Brain pericyte (primary cell): ENCODE measurements at places on chromosomes 3 and 15.
A peak's percentile ranks its signal among the peaks of the same experiment; 100 is the strongest.

- no peak for DNase-seq
Observed at GRCh38 chr3:11757441-11757875, 89.2 kb downstream of the TAMM41 start.

DNA sequence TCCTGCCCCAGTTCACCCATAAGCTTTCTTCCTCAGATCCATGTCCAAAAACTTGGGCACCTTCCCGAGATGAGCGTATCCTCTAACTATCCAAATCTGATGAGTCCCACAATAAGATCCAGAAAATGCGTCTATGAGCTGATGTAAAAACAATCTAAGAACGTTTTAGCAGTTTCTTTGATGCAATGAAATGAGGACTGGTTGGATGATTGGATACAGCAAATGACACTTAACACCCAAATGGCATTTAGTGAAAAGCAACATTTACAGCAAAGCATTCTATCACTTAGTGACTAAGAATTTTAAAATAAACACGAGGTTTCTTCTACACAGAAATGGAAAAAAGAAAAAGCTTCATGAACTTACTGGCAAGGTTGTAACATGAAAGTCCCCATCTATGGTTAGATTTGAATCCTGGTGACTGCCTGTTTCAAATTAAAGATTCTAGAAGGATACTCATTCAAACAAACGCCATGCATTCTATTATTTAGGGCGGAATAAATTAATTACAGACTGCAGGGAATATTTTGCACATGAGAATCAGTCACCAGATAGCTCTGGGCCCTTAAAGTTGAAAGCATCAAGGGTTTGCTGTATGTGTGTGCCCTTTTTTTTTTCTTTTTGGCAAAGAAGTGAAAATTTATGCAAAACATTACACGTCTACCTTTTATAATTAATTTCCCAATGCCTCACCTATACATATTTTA lies 598.6 kb downstream of the FOXP1 start:
- DNase-seq = no peak

GRCh38 chr3:192890347-192891335 lies 27.0 kb downstream of the MB21D2 start:
- DNase-seq = no peak

DNA sequence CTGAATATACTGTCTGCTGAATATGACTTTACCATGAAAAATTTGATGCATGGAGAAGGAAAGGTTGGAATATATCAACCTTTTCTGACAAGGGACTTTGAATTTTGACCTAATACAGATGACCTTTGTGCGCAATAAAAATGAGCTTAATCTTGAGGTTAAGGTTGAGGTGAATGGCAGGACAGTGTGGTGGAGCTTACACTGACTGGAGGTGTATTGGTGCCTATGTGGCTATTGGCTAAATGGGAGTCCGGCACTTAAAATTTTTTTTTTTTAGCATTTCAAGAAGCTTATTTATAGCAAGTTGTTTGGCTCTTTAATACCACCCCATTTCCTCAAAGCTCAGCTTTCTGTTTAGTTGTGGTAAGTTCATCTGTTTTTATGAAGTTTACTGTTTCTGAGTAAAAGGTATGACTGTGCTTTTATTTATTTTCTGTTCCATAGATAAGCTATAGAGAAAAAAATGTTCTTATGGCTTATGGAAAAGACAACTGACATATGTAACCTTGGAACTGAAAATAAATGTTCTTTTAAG lies 15.2 kb downstream of the CDIN1 start:
- DNase-seq = no peak

DNA sequence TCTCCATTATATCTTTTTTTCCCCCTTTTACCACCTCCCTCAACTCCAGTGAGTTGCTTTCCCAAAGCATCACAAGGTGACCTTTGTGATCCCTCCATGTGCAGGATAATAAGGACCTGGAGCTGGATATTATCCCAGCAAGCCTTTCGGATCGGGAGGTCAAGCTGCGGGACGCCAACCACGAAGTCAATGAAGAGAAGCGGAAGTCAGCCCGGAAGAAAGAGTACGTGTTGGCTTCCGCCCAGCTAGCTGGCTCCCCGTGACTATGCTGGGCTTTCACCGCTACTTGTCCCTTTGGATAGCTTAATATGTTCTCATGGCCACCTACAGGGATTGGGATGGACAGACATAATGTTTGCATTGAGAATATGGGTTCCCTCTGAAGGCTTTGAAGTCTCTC lies 273.7 kb upstream of the UMPS start:
- peak; percentile 30 for DNase-seq

DNA sequence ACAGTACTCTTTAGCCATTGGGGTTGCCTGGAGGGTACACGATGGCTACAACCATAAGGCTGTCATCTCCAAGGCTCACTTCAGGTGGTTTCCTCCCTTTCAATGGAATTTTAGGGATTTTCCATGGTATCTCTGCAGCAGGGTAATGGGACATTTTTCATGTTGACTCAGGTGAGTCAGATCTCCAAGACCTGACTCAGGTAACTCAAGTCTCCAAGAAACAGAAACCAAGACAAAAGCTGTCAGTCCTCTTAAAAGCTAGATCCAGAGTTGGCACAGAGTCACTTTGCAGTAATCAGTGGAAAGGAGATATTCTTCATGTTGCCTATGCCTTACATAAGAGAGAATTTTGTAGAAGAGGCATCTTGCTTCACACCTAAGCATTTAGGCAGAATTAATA lies 375.8 kb upstream of the ARPP21 start:
- DNase-seq = no peak

- DNase-seq = no peak
Observed at GRCh38 chr3:38297947-38298711, 16.0 kb downstream of the SLC22A14 start.

GRCh38 chr3:102141096-102141927 lies 292.0 kb downstream of the NFKBIZ start:
- no peak for DNase-seq

DNA sequence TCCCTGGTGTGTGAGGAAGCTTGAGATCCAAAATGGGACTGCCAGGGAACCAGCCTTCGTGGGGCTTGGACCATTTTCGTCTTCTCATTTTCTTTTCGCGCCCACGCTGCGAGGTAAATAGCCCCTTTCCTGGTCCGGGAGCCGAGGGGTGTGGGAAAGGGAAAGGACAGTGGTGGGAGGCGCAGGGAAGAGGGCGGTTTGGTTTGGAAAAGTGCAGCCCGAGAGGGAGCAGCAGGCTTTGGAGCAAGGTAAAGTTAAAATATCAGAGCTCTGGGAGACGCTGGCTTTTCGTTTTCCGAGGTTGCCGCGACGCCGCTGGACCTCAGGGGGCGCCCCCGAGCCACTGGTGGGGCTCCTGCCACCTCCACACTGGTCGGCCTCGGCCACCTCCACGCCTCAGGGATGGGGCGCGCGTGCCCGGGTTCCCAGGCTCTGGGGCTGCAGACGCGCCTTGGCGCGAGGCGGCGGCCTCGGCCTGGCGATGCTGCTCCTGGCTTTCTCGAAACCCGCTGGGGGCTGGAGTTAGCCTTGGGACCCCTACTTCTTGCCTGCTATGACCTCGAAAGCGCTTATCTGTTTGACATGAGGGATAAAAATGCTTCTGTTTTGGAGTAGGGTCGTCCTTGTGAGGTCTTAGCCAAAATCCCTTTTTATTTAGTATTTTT lies 3.2 kb downstream of the PTPRG start:
- DNase-seq = no peak

GRCh38 chr3:143427631-143428030 lies 308.1 kb downstream of the CHST2 start:
- DNase-seq = no peak

DNA sequence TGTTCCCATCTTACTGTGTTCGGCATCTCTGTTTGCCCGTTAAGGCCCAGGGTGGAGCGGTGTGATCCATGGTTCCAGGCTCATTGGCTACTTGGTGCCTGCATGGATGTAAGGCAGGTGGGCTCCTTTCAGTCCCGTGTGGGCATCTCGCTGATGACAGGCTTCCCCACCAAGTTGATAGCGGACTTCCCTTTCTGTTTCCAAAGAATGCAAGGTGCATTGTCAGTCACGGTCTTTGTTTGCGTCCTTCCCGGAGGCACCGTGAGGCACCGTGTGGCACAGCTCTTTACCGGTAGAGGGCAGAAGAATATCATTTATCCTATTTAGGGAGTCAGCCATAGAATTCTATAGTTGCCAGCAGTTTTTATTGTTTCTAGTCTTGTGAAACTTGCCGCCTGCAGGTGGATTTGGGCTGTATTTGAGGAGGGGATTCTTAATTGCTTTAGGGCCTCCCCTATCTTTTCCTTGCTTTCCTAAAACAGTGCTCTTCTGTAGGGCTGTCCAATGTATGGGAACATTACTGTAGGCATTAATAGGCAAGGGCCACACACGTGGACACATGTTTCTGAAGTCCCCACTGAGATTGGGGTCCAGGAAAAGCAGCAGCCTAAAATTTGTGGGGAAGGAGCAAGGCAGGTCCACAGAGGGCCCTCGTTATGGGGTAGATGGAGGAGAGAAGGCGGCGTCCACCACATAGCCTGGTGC lies 244.1 kb downstream of the SLCO3A1 start:
- no peak for DNase-seq

GRCh38 chr3:52293491-52294319 lies 6.1 kb downstream of the GLYCTK start:
- no peak for DNase-seq

- DNase-seq = no peak
Observed at GRCh38 chr3:33659856-33660434, 58.1 kb downstream of the CLASP2 start.

- DNase-seq = no peak
Observed at GRCh38 chr15:55587321-55588069, 650 bp downstream of the PYGO1 start.

DNA sequence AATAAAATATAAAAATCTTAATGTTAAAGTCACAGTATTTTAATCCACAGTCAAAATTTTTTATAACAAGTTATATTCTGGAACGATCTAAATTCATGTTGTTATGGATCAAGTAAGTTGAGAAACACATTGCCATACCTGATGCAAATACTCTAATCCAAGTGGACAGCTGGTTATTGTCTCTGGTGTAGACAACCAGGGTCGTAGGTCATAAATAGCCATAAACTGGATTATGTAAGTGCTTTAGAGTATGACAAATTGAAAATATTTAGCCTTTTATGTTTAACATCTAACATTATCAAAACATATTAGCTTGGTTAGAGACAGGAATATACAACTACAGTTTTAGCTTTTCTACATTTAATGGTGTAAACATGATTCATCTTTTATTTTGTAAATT lies 53.0 kb downstream of the PLSCR2 start:
- DNase-seq = no peak

DNA sequence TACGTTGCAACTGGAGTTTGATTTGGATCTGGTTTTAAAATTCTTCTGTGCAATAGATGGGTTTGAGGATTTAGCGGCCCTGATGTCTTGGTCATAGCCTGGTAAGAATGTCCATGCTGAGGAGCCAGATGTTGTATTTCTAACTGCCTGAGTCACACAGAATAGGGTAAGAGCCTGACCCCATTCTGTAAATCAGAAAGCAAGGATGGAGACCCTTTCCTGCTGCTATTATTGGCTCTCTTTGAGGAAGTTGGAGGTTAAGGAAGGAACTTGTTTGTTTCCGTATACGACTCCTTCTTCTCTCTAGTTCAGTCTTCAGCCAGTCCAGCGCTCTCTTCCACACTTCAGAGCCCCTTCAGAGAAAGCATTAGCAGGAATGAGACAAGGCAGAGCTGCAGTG lies 65.1 kb downstream of the HCN4 start:
- no peak for DNase-seq
